Muscle of leg (tissue), 16 donors: ENCODE measurements at places on chromosomes 1 and 21.

- DNase-seq: no peak
Measured at GRCh38 chr1:234330843-234331215, 42.4 kb upstream of the COA6 start.

DNA sequence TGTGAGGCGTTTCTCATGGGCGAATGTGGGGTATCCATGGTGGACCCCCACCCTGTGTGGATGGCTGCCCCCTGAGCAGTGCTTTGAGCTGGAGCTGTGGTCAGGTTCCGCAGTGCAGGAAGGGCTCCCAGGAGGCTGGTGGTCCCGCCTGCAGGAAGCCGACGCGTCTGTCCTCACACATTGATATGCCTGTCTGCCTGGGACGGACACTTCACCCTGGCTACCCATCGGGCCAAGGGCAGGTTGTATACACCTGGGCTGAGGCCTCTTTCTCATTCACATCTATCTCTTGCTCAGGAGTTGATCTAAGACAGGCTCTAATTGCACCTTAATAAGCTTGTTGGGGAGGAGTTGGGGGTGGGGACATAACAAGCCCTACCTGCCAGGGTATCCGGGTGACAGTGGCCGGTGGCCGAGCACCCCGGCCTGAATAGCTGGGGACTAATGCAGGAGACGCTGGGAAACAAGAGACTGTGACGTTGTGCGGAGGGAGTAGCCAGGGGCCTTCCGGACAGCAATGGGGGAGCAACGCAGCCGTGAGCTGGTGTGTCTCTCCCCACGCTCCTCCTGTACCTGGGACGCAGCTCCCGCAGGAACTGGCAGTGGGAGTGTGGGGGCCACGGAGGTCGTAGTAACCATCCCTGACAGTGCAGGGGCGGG lies 21.7 kb downstream of the PDXK start:
- DNase-seq: peak; percentile 78

GRCh38 chr1:64173336-64173940 lies 30.0 kb upstream of the UBE2U start:
- peak; percentile 68 for DNase-seq

- DNase-seq: peak; percentile 73
Measured at GRCh38 chr1:116737020-116737854, 17.0 kb upstream of the CD2 start.

DNA sequence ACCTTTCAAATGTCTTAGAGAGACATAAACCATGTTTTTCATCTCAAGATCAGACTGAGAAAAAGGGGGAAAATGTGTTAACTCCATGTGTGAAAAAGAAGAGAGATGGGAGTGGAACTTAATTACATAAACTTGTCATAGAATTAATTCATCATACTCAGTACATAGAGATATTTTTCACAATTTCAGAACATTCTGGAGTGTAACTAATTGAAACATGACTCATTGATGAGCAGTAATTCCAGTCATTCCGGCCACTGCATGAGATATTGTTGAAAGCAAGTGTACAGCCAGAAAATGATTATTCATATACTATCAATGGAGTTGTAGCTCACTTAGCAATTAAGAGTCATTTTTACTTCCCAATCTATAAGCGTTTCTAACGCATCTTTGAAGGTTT lies 739.3 kb downstream of the LTN1 start:
- no peak for DNase-seq

DNA sequence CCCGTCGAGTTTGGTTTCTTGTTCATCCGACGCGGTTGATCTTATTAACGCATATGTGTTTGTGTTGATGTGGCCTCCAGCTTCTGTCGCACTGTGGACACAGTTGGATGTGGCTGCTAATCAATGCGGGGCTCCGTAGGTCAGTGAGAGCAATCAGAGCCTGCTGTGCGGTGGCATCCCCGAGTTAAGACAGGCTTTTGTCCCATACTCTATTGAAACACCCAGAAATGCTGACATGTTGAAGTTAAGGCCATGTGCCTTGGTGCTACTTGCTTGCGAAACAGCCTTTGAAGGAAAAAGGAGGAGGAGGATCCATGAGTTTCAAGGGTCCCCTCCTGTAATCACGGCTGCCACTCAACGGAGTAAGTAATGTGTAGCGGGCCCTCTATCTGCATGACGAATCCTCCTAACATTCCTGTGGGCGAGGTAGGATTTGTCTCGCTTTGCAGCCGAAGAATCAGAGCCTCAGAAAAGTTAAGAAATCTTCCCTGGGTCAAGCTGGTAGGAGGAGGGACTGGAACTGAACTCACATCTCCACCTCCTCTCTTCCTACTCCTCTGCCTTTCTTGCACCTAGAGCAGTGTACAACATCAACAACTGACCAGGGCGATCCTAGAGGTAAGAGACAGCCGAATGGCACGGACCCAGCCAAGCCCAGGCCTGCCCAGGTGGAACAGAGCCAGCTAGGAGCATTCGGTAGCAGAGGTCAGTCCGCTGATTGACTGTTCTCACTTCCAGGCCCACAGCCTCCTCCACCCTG lies 19.5 kb downstream of the PDE9A start:
- no peak for DNase-seq

DNA sequence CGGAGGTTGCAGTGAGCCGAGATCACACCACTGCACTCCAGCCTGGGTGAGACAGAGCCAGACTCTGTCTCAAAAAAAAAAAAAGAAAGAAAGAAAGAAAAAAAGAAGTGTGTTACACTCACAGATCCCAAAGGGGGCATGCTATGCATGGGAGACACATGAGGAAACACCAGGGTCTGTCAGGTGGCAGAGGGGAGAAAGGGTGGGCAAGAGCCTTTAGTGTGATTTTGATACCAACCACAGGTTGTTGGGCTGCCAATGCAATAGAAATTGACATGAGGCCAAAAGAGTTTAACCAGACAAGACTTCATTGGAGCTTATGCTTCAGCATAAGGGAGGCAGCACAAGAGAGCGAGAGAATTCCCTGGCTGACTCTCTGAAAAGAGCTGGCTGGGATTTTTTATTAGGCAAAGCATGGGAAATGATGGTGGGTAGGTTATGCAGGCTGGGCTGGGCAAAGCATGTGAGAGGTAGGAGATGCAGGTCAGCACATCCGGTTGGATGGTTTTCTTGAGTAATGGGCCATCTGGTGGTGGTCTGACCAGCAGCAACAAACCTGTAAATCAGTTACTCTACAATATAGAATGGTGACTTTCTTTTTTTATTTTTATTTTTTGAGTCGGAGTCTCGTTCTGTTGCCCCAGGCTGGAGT lies 11.7 kb upstream of the EXTL1 start:
- DNase-seq: peak; percentile 37
